ENCODE measurements at places on chromosomes 4 and X.

- DNase-seq, result no peak
Observed at GRCh38 chr4:72351521-72351920, 217.5 kb downstream of the ADAMTS3 start.

- no peak for DNase-seq
Observed at GRCh38 chr4:70452946-70453345, 19.1 kb upstream of the MUC7 start.

GRCh38 chr4:168197926-168198325 is 105.6 kb downstream of the ANXA10 start:
- no peak for DNase-seq

- DNase-seq, result no peak
Observed at GRCh38 chrX:68838571-68838910, 9.7 kb downstream of the EFNB1 start.

DNA sequence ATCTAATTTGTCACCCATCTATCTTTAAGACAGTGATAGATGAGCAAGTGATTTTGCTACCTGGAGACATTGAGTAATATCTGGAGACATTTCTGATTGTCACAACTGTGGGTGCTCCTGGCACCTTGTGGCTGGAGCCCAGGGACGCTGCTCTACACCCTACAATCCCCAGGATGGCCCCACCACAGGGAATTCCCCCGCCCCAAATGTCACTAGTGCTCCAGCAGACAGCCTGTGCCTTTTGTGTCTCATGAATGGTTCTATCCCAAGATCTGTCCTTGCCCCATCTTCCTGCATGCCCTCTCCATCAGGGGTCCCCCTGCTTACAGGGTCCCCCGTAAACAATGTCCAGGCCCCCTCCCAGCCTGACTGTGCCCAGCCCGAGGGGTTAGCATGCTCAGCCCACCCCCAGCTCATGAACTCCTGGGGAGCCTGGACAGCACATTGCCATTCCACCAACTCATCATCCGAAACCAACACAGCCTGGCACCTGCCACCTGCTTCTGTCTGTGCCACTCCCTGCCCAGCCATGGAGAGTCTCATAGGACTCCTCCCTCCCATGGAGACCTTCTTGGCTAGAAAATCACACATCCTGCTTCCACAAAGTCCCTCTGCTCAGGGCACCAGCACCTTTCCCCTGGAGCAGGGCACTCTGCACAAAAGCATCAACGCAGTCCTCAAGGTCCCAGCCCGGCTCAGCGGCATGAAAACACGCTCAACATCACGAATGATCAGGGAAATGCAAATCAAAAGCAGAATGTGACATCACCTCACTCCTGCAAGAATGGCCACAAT is 5.7 kb downstream of the P2RY8 start:
- DNase-seq, result no peak

GRCh38 chrX:107659768-107660167 is 31.5 kb downstream of the PRPS1 start:
- DNase-seq, result no peak

DNA sequence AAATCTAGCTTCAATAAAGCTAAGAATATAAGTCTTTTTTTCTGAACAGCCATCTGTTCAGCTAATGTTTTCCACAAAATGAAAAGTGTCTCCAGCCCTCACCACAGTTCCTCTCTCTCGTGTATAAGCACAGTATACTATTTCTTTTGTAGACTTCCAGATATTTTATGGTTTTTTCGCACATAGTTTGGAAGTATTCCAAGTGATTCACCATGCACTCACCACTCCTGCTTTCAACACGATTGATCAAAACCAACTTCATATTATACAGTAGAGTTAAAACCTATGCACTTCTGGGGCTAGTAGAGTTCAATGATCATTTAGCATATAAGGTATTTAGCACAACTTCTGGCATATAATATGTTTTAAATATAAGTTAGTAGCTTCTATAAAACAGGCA is 105.8 kb upstream of the DCAF12L1 start:
- no peak for DNase-seq

GRCh38 chr4:58254291-58254690 is 1144.1 kb upstream of the IGFBP7 start:
- no peak for DNase-seq

DNA sequence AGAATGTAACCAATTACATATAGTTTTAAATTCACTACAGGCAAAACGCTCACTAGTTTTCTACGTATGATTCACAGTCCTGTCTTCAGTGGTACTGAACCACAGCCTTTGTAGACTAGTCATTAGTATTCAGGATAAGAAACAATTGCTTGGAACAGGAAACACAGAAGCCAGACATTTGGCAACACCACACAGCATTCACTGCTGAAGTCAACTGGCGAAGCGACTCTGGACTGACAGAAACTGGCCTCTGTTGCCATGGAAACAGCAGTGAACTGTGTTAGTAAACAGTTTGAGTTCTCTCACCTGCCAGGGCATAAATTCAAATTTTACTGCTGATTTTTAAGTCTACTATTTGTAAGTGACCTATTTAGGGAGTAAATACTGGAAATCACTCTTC is 57.6 kb downstream of the MAPK10 start:
- no peak for DNase-seq

DNA sequence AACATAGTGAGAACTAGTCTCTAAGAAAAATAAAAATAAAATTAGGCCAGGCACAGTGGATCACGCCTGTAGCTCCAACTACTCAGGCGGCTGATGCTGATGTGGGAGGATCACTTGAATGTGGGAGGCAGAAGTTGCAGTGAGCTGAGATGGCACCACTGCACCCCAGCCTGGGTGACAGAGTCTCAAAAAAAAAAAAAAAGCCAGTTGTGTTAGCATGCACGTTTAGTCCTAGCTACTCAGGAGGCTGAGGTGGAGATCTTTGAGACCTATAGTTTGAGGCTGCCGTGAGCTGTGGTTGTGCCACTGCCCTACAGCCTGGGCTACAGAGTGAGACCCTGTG is 2.5 kb downstream of the DCK start:
- no peak for DNase-seq

GRCh38 chr4:85610450-85610849 is 135.5 kb downstream of the ARHGAP24 start:
- DNase-seq, result no peak

- DNase-seq, result no peak
Observed at GRCh38 chrX:129731228-129731627, 7.6 kb upstream of the XPNPEP2 start.

GRCh38 chr4:70718811-70719604 is 2.8 kb upstream of the RUFY3 start:
- DNase-seq, result no peak

GRCh38 chr4:187010052-187010451 is 286.4 kb upstream of the FAT1 start:
- DNase-seq, result no peak

GRCh38 chrX:39487969-39488330 is 609.8 kb downstream of the BCOR start:
- DNase-seq, result no peak

DNA sequence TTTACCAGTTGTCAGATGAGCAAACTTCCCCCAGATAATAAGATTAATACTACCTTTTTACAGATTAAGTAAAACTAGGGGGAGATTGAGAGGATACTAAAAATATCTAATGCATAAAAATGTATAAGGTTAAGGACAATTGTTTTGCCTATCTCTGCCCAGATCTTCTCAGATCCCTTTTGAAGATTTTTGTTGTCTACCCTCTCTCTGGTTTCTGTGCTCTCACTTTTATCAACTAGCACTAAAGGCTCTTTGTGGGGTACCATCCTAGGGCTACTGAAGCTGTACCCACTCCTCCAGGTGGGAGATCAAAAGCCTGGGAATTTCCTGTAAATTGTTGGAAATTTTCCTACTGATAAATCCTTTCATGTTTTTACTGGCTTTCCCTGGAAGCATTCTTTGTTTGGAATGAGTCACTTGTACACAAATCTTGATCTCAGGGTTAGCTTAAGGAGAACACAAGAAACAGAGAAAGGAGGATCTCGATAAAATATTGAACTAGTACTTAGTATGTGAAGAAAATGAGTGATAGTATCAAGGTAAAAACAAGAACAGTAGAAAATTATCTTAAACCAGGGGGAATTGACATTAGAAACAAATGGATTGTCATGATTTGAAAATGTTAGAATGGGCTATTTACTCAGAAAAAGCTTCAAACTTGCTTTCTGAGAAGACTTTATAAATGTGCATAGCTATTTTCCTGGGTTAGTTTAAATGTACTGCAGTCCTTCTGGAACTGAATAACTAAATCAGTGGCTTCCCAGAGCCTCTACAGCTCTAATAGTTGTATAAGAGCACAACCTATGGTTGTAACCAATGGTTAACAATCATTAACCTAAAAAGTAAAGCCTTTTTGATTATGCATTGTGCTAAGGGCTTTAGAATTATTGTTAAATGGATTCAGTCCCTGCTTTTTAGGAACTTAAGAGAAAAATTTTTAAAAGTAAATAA is 679.9 kb upstream of the MAGEB2 start:
- DNase-seq, result no peak

DNA sequence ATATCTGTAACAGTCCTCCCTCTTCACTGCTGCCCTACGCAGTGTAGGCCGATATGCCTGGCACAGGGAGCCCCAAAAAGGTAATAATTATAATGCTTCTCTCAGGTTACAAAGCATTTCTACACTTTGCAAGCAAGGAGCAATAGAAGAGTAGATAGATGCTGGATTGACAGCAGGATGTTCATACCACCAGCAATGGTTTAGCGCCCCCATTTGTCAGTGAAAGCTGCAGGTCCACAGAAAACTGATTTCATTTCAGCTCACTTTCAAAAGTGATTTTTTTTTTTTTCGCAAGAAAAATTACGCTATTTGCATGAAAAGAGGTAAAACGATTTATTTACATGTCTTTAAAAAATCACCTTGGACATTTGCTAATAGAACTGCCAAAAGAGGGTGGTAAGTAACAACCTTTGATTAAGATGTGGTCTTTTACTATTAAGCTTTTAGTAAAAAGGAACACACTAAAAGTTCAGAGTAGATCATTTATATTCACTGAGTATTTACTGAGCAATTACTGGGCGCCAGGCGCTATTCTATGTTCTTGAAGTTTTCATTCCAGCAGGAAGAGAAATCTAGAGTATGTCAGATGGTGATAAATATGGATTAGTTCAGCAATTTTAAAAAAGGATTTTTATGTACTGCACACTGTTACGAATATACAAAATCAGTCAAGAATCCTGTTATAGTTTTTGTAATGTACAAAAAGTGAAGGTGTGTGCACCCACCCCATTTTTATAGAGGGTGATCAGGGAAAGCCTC is 34.4 kb downstream of the HPF1 start:
- no peak for DNase-seq

- DNase-seq, result no peak
Observed at GRCh38 chr4:18894928-18895327, 873.4 kb upstream of the LCORL start.

DNA sequence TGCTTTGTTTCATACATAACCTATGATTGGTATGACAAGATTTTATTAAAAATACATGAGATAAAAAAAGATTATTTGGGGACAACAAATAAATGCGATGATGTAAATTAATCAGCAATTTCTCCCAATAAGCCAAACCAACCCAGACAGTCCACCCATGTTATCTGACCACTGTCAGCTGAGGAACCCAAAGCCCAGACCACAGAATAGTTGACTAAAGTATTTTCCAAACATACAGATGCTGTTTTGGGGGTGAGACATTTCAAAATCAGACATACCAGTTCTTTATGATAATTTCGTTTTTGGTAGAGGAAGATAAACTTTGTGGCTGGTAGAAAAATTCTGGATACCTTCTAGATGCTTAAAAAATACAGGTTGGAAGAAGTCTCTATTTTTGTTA is 650.8 kb upstream of the FAM241A start:
- DNase-seq, result no peak

- DNase-seq, result no peak
Observed at GRCh38 chr4:52640808-52641565, 18.1 kb downstream of the USP46 start.

- no peak for DNase-seq
Observed at GRCh38 chr4:73828956-73829355, 7.5 kb upstream of the CXCL6 start.

GRCh38 chr4:18630218-18631110 is 608.9 kb upstream of the LCORL start:
- no peak for DNase-seq

- no peak for DNase-seq
Observed at GRCh38 chr4:4693258-4693657, 151.4 kb upstream of the STX18 start.

DNA sequence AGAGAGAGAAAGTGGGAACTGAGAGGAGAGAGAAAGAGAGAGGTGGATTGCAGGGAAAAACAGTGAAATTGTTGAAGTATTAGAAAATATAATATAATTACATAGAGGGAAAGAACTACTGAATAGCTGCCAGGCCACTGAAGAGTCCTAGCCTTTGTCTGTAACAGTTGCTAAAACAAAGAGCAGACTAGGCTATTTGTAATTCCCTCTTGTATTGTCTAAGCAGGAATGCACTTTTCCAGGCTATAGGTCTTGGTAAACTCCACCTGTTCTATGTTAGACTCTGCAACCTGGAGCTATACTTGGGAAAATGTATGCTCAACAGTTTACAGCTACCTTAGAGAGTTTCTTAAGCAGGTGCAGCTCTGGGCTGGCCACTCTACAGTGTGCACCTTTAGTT is 1063.3 kb downstream of the ADGRL3 start:
- DNase-seq, result no peak

- no peak for DNase-seq
Observed at GRCh38 chrX:110178179-110178865, 139.6 kb downstream of the AMMECR1 start.

- DNase-seq, result no peak
Observed at GRCh38 chrX:124395145-124395880, 49.0 kb downstream of the SH2D1A start.

DNA sequence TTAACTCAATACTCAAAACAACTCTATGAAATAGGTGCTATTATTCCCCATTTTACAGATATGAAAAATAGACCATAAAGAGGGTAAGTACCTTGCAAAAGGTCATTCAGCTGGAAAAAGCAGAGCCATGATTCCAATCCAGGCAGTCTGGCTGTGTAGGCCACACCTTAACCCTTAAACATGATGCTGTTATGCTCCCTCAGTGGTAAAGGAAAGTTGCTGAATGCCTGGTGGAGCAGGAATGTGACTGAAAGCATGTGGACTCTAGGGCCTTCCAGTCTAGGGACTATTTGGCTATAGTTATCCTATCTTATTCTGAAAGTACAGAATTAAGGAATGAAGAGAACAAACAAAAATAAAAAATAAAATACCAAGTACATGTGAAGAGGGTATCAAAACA is 19.6 kb downstream of the RP2 start:
- no peak for DNase-seq

GRCh38 chrX:133958997-133959688 is 26.3 kb downstream of the GPC3 start:
- DNase-seq, result no peak

DNA sequence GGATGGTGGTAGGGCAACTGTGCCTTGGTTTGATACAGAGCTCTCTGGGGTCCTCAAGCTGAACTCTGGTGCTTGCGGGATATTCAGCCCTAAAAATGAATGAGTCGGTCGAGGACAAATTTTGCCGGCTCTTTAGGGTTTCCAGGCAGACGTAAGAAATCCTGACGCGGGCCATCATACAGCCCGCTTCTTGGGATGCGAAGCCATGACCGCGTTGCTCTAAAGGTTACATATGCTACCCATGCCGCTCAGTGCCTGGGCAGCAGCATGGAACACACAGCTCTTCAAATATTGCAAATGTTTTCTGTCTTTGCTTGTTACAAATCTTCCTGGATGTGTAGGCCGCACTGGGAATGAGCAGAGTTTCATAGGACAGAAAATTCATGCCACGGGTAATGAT is 55.6 kb downstream of the NBDY start:
- no peak for DNase-seq

- DNase-seq, result no peak
Observed at GRCh38 chrX:84932814-84933213, 70.9 kb upstream of the APOOL start.
